ENCODE measurements at places on chromosomes 12 and 14. TPM values are rescaled to one million over a fixed set of nuclear protein-coding genes. Genes with fewer than 3 reads are reported as not detected.

GRCh38 chr14:29928117-29928640, 532 bp upstream of the PRKD1 start:
- H3K27ac ChIP-seq, result no peak overlapping the region
- H3K36me3 ChIP-seq, result peaks cover 2% of the 10 kb centered on the region
- DNase-seq, result no peak
- H3K4me3 ChIP-seq, result no peak overlapping the region
- H3K4me1 ChIP-seq, result peaks cover 4% of the 10 kb centered on the region

DNA sequence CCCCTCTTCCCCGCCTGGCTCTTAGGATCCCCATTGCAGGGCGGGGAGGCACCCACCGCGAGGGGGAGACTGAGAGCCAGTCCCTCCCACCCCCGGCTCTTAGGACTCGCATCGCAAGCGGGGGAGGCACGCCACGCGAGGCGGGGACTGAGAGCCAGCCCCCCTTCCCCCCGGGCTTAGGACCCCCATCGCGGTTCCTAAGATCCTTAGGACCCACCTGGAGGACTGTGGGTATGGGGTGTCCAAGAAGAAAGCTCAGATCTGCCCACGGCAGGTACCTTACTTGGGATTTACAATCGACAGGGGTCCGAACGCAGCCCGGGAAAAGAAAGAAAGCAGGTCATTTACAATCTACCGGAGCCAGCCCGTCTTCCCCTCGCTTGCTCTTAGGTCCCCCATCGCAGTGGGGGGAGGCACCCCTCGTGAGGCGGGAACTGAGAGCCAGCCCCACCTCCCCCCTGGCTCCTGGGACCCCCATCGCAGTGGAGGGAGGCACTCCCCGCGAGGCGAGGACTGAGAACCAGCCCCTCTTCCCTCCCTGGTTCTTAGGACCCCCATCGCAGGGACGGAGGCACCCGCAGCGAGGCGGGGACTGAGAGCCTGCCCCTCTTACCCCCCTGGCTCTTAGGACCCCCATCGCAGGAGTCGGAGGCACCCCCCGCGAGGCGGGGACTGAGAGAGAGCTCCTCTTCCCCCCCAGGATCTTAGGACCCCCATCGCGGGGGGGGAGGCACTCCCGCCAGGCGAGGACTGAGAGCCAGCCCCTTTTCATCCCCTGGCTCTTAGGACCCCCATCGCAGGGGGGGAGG, 43.7 kb downstream of the DDX11 start:
- H3K27me3 ChIP-seq, result peaks cover 30% of the 10 kb centered on the region
- peak; percentile 86 for DNase-seq
- peak overlapping the region; percentile 15 for H3K27ac ChIP-seq
- peaks cover 2% of the 10 kb centered on the region for H3K4me1 ChIP-seq
- peak overlapping the region; percentile 77 for H3K4me3 ChIP-seq
- H3K36me3 ChIP-seq, result no peaks in the 10 kb centered on the region

DNA sequence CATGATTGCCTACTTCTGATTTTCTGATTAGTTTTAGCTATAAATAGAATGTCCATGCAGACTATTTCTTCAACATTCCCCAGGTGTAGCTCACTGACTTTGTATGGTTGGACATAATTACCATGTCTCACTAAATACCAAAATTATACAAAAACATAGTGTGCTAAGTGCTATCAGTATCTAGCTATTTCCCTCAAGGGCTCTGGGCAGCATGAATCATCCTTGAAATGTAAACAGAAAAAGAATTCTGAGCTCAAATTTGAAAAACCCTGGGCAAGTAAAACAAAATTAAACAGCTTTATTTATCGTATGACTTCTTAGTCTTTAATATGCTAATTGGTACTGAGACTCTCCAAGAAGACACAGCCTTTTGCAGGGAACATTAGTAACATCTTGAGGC, 82.9 kb downstream of the SPATA7 start:
- H3K27ac ChIP-seq, result no peak overlapping the region
- H3K36me3 ChIP-seq, result no peaks in the 10 kb centered on the region
- no peaks in the 10 kb centered on the region for H3K4me1 ChIP-seq

GRCh38 chr12:19771858-19772257, 332.6 kb downstream of the AEBP2 start:
- no peak overlapping the region for H3K27ac ChIP-seq
- no peak for DNase-seq

DNA sequence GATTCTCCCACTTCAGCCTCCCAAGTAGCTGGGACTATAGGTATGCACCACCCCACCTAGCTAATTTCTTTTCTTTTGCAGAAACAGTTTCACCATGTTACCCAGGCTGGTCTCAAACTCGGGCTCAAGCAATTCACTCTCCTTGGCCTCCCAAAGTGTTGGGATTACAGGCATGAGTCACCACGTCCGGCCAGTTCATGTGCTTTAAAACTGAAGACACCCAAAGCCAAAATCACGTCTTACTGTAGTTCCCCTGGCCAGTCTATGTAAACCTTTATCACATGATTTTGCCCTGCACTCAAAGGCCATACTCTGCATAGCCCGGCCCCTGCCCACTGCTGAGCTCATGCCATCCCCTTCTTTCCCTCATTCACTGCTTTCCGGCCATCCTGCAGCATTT, 4.5 kb downstream of the ALKBH2 start:
- H3K4me1 ChIP-seq, result peaks cover 34% of the 10 kb centered on the region
- no peaks in the 10 kb centered on the region for H3K27me3 ChIP-seq
- peaks cover 34% of the 10 kb centered on the region for H3K36me3 ChIP-seq
- H3K27ac ChIP-seq, result no peak overlapping the region
- H3K4me3 ChIP-seq, result no peak overlapping the region
- DNase-seq, result no peak

The TMEM30B gene
- total RNA-seq, result 0.47 TPM

- no peak overlapping the region for H3K27ac ChIP-seq
- no peaks in the 10 kb centered on the region for H3K27me3 ChIP-seq
- peaks cover 6% of the 10 kb centered on the region for H3K36me3 ChIP-seq
- DNase-seq, result no peak
These were observed 17.2 kb downstream of the ZFP36L1 start for GRCh38 chr14:68775614-68776126.

GRCh38 chr14:67418401-67419191, 6.6 kb upstream of the PLEK2 start:
- peaks cover 4% of the 10 kb centered on the region for H3K4me1 ChIP-seq
- no peak for DNase-seq
- H3K27ac ChIP-seq, result no peak overlapping the region
- no peak overlapping the region for H3K4me3 ChIP-seq

- H3K4me3 ChIP-seq, result no peak overlapping the region
- H3K4me1 ChIP-seq, result no peaks in the 10 kb centered on the region
- H3K27ac ChIP-seq, result no peak overlapping the region
- H3K36me3 ChIP-seq, result no peaks in the 10 kb centered on the region
- DNase-seq, result no peak
These were observed 149.0 kb upstream of the GSC start for GRCh38 chr14:94918896-94919295.

DNA sequence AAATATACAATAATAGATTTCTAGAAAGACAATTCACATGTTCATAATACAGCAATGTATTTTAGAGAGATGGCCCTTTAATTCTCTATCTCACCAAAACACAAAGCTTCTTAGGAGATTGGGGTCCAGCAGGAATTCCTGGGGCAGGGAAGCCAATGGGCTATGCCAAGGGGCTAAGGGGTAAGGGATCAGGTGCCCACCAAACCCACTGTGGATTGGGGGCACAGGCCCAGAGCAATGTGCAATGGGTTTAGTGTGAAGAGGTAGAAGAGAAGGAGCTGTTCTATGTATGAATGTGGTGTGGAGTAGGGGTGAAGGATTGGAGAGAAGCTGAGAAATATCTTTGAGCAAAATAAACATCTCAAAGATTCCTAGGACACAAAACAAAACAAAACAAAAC, 2.6 kb downstream of the HOXC13 start:
- no peak overlapping the region for H3K27ac ChIP-seq
- H3K4me1 ChIP-seq, result no peaks in the 10 kb centered on the region

GRCh38 chr14:94685166-94685581, 73.0 kb downstream of the SERPINA3 start:
- H3K36me3 ChIP-seq, result no peaks in the 10 kb centered on the region
- no peaks in the 10 kb centered on the region for H3K4me1 ChIP-seq
- peaks cover 5% of the 10 kb centered on the region for H3K27me3 ChIP-seq
- H3K27ac ChIP-seq, result no peak overlapping the region
- no peak for DNase-seq

GRCh38 chr12:69533844-69534243, 51.4 kb upstream of the CCT2 start:
- H3K4me1 ChIP-seq, result peaks cover 18% of the 10 kb centered on the region
- no peak overlapping the region for H3K4me3 ChIP-seq

The APOLD1 gene
- total RNA-seq, result 5.2 TPM

- H3K36me3 ChIP-seq, result no peaks in the 10 kb centered on the region
- H3K27me3 ChIP-seq, result no peaks in the 10 kb centered on the region
- H3K27ac ChIP-seq, result no peak overlapping the region
- H3K4me3 ChIP-seq, result no peak overlapping the region
- H3K4me1 ChIP-seq, result peaks cover 4% of the 10 kb centered on the region
These were observed 9.1 kb upstream of the MDM2 start for GRCh38 chr12:68798882-68799234.

The GPR132 gene
- total RNA-seq, result 31.5 TPM

The MIPOL1 gene
- not detected for total RNA-seq

The TMEM116 gene
- total RNA-seq, result 11.1 TPM

GRCh38 chr14:55410876-55411275, 754 bp downstream of the ATG14 start:
- H3K36me3 ChIP-seq, result no peaks in the 10 kb centered on the region
- DNase-seq, result no peak
- peak overlapping the region; percentile 85 for H3K27ac ChIP-seq

- no peaks in the 10 kb centered on the region for H3K27me3 ChIP-seq
- H3K27ac ChIP-seq, result no peak overlapping the region
- H3K4me3 ChIP-seq, result no peak overlapping the region
- no peak for DNase-seq
These were observed 122.2 kb downstream of the AEBP2 start for GRCh38 chr12:19561411-19561961.

The MFAP5 gene
- not detected for total RNA-seq

- no peaks in the 10 kb centered on the region for H3K4me1 ChIP-seq
- no peak overlapping the region for H3K27ac ChIP-seq
- DNase-seq, result no peak
- H3K27me3 ChIP-seq, result no peaks in the 10 kb centered on the region
- no peak overlapping the region for H3K4me3 ChIP-seq
These were observed 484.3 kb downstream of the NAV3 start for GRCh38 chr12:78315028-78315427.

The DAO gene
- not detected for total RNA-seq

GRCh38 chr14:78164226-78164853, 5.8 kb upstream of the NRXN3 start:
- H3K4me3 ChIP-seq, result no peak overlapping the region
- no peak overlapping the region for H3K27ac ChIP-seq
- H3K36me3 ChIP-seq, result no peaks in the 10 kb centered on the region
- DNase-seq, result peak; percentile 63
- H3K27me3 ChIP-seq, result peaks cover 7% of the 10 kb centered on the region
- no peaks in the 10 kb centered on the region for H3K4me1 ChIP-seq

- DNase-seq, result no peak
- H3K27me3 ChIP-seq, result no peaks in the 10 kb centered on the region
- H3K27ac ChIP-seq, result no peak overlapping the region
- H3K36me3 ChIP-seq, result no peaks in the 10 kb centered on the region
- H3K4me1 ChIP-seq, result no peaks in the 10 kb centered on the region
These were observed 116.2 kb downstream of the BMP4 start for GRCh38 chr14:53840444-53840843.

DNA sequence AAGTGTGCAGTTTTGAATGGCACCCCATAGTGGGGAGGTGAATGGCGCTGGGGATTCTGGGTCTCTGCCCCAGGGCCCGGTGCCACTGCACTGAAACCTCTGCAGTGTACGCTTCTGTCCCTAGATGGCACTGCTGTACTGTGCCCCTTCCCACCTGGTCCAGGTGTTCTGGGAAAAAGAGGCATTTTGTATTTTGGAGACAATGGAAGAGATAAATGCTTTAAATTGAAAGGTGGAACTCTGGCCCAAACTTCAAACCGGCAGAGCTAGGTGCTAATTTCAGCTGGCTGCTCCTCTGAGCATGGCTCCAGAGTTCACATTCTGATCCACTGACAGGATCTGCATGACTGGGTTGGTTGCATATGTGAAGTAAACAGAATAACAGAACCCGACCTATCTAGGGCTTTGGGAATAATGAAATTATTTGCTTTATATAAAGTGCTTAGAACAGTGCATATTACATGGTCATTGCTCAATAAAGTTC, 52.2 kb downstream of the KRT80 start:
- H3K4me1 ChIP-seq, result no peaks in the 10 kb centered on the region
- no peak overlapping the region for H3K27ac ChIP-seq
- H3K4me3 ChIP-seq, result no peak overlapping the region
- peaks cover 5% of the 10 kb centered on the region for H3K27me3 ChIP-seq

GRCh38 chr14:95273001-95273978, 46.4 kb downstream of the CLMN start:
- H3K27me3 ChIP-seq, result no peaks in the 10 kb centered on the region
- no peak overlapping the region for H3K27ac ChIP-seq
- H3K4me3 ChIP-seq, result no peak overlapping the region
- no peak for DNase-seq
- peaks cover 2% of the 10 kb centered on the region for H3K4me1 ChIP-seq

- DNase-seq, result no peak
- no peak overlapping the region for H3K27ac ChIP-seq
- H3K36me3 ChIP-seq, result peaks cover 4% of the 10 kb centered on the region
- H3K4me1 ChIP-seq, result peaks cover 12% of the 10 kb centered on the region
- no peak overlapping the region for H3K4me3 ChIP-seq
These were observed 10.2 kb downstream of the HEATR5A start for GRCh38 chr14:31410048-31410650.

The FOXM1 gene
- 73.7 TPM for total RNA-seq

DNA sequence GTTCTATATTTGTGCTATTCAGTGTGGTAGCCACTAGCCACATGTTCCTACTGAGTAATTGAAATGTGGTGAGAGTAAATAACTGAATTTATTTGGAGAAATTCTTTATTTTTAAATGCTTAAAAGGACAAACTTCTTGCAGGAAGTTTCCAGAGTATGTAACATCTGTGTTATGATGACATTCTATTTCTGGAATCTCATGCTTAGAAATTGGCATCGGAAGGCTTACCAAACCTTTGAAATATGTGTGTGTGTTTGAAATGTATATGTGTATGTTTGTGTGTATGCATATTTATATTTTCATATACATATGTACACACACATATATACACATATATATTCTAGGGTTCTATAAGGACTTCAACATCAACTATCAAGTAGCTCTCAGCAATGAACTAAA, 12.4 kb upstream of the WSCD2 start:
- H3K27ac ChIP-seq, result no peak overlapping the region
- H3K4me1 ChIP-seq, result peaks cover 2% of the 10 kb centered on the region
- no peak for DNase-seq
- H3K4me3 ChIP-seq, result no peak overlapping the region

The HOXC4 gene
- not detected for total RNA-seq

The C14orf180 gene
- total RNA-seq, result not detected

DNA sequence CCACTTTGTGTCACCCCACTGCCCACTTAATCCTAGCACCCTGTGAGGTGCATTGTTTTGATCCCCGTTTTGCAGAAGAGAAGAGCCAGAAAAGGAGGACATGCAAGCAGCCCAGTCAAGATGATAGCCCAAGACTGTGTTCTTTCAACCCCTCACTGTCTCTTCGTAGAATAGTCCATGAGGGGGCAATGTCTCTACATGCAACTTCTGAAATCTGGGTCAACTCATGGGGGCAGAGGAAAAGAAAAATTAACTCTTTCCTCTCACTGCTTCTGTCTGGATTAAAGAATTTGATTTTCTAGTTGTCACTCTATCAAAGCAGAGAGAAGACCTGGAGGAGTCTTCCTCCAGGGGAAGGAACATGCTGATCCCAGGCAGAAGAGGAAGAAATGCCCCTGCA, 229.6 kb upstream of the NOS1 start:
- H3K36me3 ChIP-seq, result no peaks in the 10 kb centered on the region
- DNase-seq, result no peak
- no peak overlapping the region for H3K4me3 ChIP-seq
- H3K27ac ChIP-seq, result no peak overlapping the region

The ZNF385A gene
- 1.2 TPM for total RNA-seq

- H3K36me3 ChIP-seq, result no peaks in the 10 kb centered on the region
- H3K27ac ChIP-seq, result no peak overlapping the region
- H3K4me3 ChIP-seq, result no peak overlapping the region
These were observed 226.2 kb downstream of the NUBPL start for GRCh38 chr14:31787377-31787776.

Measured in activated CD4-positive, alpha-beta T cell treated with anti-CD3 and anti-CD28 coated beads, Interleukin-2, amount 10 ng/mL, durations not matched to agents 24 days and 14 days (primary cell).